Thyroid gland (tissue), 4 donors: ENCODE measurements at places on chromosomes 7 and 10. TPM values are rescaled to one million over a fixed set of nuclear protein-coding genes. Genes with fewer than 3 reads are reported as not detected.

- no peak for DNase-seq
Measured at GRCh38 chr10:124079864-124080263, 13.5 kb downstream of the CHST15 start.

- no peak for DNase-seq
Measured at GRCh38 chr7:24830440-24831050, 73.3 kb upstream of the GSDME start.

- DNase-seq: no peak
Measured at GRCh38 chr10:110682348-110682747, 38.2 kb downstream of the RBM20 start.

- no peak for DNase-seq
Measured at GRCh38 chr10:13998163-13998835, 332.4 kb downstream of the FRMD4A start.

- no peak for DNase-seq
Measured at GRCh38 chr7:129605960-129606614, 5.4 kb upstream of the NRF1 start.

DNA sequence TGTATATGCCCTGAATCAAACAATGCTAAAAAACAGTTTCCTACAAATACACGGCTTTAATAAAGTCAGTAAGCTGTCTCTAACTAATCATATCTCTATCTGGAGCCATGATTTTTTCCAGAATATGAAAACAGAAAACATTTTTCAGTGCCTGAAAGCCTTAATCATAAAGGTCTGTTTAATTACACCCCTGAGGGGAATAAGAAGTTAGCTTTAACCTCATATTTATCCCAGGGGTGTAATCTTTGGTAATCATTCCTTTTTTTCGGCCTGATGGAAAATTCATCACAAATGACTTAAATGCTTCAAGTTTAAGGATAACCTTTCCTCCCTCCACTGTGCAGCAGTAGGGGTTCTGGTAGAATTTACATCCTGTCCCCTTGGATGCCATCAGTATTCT is 124.2 kb downstream of the ATE1 start:
- no peak for DNase-seq

The HSPB1 gene
- 879 TPM for total RNA-seq

DNA sequence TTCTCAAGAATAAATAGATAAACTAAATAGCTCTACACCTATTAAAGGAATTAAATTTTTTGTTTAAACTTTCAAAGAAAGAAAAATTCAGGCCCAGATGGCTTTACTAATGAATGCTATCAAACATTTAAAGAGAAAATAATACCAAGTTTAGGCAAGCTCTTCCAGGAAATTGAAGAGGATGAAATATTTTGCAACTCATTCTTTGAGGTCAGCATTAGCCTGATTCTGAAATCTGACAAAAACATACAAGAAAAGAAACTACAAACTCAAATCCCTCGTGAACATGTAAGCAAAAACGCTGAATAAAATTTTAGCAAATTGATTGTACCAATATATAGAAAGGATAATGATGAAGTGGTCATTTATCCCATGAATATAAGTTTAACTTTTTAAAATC is 93.4 kb downstream of the RTKN2 start:
- no peak for DNase-seq

DNA sequence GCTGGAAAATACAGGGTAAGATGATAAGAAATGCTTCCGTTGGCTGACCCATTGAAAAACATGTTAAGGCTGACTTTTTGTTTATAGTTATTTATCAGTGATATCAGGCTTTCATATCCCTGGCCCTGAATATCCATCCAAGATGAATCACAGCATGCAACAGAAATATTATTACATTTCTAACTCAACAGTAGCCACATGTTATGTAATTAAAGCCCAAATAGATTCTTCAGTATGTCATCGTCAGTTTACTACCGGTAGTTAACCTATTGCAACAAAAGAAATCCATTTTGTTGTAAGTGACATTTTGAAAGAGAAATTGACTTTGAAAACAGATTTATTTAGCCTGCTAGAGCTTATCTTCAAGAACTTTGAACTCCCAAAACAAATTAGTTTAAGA is 354.1 kb upstream of the CELF2 start:
- DNase-seq: no peak

GRCh38 chr10:96986200-96986856 is 154.2 kb downstream of the LCOR start:
- DNase-seq: no peak

The NKX2-3 gene
- not detected for total RNA-seq
